ENCODE measurements at places on chromosomes 16 and 17.
A peak's percentile ranks its signal among the peaks of the same experiment; 100 is the strongest.

GRCh38 chr16:85615014-85615851 lies 2.1 kb downstream of the GSE1 start:
- DNase-seq, result peak; percentile 18

DNA sequence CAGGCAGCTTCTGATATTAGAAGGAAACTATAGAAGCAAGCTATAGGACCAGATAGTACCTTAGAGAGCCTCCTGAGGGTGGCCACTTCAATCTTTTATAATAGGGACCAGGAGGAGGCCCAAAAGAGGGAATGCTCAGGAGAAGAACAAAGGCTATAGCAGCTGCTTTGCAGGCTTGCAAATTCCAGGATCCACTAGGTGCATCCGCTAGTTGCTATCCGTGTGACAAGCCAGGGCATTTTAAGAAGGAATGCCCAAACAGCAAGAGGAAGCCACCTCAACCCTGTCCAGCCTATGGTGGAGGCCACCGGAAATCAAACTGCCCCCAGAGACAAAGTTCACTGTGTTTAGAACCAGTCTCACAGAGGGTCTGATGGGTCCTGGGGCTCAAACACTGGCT lies 192.6 kb upstream of the KIF2B start:
- DNase-seq, result no peak

DNA sequence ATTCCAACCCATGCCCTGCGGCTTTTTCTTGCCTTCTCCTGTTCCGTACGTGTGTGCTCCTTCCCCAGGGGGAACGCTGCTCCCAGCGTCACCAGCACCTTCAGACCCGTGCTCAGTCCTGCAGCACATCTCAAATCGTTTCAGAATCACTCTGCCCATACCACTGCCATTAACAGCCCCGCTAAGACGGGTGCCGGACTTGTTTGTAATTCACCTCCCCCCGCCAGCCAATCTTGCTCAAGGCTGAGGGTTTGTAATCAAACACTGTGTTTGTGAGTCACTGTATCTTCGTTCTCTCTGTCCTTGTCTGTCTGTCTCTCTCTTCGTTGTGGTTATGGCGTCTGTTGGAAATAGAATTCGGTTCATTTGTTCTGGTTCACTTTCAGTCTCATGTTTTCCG lies 17.3 kb downstream of the CARD14 start:
- DNase-seq, result no peak

- DNase-seq, result no peak
Observed at GRCh38 chr17:65509032-65509431, 52.4 kb downstream of the AXIN2 start.

DNA sequence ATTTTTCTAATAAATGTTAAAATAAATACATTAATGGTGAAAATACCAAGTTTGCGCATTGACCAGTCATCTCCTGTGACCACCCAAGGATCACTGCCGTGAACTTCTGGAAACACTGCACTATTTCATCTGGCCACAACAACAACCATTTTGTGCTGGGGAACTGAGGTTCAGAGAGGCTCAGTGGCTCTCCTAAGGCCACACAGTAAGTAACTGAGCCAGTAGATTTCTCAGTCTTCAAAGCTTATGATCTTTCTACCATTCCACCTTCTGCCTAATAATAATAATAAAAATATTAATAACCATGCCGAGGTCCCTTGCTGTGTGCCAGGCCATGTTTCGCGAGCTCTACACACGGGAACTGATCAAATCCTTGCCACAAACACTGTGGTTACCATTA lies 182.0 kb downstream of the IRF8 start:
- no peak for DNase-seq

DNA sequence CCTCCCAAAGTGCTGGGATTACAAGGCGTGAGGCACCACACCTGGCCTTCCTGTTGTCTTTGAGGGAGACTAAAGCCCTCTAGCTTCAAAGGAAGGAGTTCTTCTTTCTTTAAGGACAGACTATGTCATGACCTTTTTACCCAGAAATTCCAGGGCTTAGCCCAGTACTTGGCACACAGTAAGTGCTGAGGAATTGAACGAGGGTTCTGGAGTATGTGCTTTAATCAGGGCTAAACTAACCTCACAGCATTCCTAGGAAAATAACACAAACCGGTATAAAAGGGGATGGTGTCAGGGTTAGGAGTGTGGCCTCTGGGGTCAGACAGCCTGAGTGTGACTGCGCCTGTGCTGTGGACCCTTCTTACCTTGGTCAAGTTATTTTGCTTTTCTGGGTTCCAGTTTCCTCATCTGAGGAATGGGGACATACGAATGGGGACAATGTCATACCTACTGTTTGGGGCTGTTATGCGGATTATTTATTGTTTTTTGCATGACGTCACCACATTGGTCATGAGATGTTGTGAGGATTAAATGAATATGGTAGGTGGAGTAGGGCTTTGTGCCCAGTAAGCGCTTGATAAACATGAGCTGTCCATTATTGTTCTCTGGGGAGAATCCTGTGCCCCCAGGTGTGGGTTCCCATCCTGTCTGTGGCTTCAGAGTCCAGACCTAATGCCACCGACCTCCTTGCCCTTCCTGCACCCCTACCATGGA lies 21.9 kb downstream of the KSR1 start:
- DNase-seq, result no peak

- DNase-seq, result no peak
Observed at GRCh38 chr17:68394608-68395331, 62.5 kb downstream of the WIPI1 start.

- no peak for DNase-seq
Observed at GRCh38 chr17:79631640-79632431, 21.0 kb upstream of the RBFOX3 start.

GRCh38 chr16:75924397-75924796 lies 198.1 kb upstream of the CPHXL start:
- no peak for DNase-seq

- DNase-seq, result no peak
Observed at GRCh38 chr16:82701442-82701955, 74.7 kb downstream of the CDH13 start.

DNA sequence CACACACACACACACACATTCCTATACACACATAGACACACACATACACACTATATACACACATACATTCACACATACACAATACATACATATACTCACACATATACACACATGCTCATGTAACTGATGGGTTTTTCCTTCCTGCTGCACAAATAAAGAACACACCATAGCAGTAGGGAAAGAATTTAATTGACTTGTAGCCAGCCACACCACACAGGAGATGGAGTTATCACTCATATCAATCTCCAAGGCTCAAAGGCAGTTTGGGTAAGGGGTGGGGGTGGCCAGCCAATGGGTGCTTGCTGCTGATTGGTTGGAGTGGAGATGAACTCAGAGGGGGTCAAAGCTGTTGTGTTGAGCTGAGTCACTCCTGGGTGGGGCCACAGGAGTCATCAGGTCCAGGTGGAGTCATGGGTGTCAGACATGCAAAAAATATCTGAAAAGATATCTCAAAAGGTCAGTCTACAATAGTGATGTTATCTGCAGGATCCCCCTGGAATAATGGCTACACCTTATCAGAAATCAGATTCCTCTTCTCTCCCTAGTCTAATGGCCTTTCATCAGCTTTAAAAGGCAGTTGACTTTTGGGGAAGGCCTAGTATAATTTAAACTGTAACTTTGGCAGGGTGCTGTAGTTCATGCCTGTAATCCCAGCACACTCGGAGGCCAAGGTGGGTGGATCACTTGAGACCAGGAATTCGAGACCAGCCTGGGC lies 46.1 kb downstream of the WSB1 start:
- DNase-seq, result no peak

DNA sequence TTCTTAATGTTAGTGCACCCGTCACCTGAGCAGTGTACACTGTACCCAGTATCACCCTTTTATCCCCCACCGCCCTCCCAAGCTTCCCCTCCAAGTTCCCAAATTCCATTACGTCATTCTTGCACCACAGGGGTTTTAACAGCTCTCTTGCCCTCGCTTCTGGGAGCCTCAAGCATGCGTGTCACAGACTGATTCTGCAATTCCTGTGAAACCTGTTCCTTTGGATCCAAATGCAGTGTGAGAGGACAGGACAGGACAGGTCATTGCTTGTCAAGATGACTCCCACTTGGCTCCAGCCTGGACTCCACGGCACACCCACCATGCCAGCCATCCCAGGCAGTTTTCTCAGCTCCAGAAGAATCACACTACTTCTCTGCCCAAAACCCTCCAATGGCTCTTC lies 44.1 kb downstream of the CYB5D2 start:
- no peak for DNase-seq

DNA sequence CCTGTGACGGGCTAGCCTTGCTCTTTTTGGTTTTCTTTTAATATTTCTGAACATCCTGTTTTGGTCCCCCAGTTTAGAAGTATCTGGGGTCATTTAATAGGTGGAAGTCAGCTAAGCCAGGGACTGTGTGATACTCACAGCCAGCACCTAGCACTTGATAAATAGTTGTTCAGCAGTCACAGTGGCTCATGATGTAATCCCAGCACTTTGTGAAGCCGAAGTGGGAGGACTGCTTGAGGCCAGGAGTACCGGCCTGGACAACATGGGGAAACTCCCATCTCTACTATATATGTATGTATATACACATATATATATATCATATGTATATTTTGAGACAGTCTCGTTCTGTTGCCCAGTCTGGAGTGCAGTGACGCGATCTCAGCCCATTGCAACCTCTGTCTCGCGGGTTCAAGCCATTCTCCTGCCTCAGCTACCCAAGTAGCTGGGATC lies 1.8 kb upstream of the ZNRF1 start:
- no peak for DNase-seq

DNA sequence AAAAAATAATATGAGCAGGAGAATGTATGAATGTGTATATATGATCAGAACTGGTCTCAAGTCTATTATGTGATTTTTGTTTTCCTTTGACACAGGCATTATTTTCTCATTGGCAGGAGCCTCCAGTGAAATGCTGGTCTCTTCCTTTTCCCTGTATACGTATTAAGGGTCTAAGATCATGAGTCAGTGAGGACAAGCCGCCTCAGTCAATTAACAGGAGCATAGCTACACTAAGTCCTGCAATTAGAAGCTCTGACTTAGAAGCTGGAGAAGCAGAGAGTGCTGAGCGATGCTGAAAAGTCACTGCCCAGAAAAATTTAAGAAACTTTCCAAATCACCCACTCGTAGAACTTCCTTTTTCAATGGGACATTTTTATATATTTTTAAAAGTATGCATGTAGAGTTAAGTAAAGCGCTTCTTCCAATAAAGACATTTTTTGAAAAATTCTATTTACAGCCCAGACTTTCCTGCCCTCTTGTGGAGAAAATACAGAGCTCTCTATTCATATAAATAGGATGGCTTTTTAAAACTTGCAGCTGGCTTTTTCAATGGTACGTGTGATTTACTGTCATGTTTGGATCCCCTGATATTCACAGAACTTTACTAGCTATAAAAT lies 70.2 kb upstream of the PSMD7 start:
- DNase-seq, result no peak

- DNase-seq, result no peak
Observed at GRCh38 chr16:56814537-56815432, 50.2 kb upstream of the SLC12A3 start.

DNA sequence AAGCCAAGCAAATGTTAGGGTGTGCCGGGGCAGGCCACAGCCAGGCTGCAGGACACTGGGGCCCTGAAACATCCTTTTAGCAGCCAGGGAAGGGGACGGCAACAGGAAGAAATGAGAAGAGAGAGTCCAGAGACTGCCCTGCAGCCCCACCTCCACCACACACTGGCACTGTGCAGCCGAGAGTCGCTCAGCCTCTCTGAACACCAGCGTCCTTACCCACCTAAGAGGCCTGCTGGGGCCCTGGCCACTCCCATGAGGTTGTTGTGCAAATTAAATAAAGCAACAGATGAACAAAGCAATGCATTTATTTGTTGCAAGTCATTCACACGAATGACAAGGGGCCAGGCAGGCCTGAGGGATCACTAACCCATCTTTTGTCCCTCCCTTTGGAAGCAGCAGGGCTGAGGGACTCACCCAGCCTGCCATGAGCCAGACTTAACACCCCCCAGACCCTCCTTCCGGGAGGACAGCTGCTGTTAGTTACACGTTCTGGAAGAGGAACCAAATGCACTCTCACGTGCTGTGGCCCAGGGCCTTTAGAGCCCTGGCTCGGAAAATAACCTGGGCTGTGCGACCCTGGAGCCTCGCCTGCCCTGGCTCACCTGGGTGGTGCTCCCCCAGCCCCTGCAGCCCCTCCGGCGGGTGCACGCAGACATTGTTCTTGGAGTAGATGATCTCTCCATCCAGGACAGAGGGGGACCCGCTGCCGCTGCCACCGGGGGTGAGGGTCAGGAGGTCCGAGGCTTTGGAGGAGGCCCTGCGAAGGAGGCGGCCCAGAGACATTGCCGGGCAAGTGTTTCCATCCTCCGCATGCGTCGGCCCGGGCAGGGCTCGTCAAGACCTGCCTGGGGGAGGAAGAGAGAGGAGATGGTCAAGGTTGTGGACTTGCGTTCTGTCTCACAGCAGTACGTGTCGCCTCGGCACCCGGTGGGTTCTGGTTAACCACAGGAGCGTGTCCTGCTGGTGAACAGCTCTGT lies 22.6 kb downstream of the TBC1D16 start:
- no peak for DNase-seq

- no peak for DNase-seq
Observed at GRCh38 chr16:3798838-3799237, 81.5 kb upstream of the TRAP1 start.

DNA sequence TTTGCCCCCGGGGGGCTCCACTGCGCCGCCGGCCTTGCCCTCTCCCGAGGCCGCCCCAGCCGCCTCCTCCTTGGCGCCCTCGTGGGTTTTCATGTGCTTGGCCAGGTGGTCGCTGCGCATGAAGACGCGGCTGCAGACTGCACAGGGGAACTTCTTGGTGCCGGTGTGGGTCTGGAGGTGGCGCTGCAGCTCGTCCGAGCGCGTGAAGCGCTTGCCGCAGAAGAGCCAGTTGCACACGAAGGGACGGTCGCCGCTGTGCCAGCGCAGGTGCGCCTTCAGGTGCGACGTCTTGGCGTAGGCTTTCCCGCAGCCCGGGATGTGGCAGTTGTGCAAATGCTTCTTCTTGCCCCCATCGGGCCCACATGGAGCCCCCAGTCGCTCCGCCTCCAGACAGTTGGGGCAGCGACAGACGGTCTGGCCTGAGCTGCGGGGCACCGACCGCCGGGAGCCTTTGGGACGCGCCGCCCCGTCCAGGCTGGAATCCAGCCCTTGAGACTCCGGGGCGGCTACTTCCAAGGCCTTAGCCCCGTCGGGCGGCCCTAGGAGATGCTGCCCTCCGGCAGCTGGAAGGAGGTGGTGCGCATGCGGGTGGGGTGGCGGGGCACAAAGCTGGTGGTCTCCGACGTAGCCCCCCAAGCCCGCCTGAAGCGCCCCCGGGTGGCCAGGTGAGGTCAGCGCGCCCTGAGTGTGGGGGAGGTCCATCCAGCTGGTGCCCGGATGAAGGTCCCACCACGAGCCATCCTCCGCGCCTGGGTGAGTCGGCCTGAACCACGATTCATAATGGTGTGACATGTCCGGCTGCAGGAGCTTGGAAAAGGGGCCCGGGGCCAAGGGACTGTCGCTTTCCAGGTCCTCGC lies 3.4 kb downstream of the SP6 start:
- no peak for DNase-seq

All from T-helper 9 cell (primary cell).